ENCODE measurements at places on chromosomes 1 and 21.

GRCh38 chr1:920010-920409, 3.7 kb upstream of the SAMD11 start:
- DNase-seq: no peak

DNA sequence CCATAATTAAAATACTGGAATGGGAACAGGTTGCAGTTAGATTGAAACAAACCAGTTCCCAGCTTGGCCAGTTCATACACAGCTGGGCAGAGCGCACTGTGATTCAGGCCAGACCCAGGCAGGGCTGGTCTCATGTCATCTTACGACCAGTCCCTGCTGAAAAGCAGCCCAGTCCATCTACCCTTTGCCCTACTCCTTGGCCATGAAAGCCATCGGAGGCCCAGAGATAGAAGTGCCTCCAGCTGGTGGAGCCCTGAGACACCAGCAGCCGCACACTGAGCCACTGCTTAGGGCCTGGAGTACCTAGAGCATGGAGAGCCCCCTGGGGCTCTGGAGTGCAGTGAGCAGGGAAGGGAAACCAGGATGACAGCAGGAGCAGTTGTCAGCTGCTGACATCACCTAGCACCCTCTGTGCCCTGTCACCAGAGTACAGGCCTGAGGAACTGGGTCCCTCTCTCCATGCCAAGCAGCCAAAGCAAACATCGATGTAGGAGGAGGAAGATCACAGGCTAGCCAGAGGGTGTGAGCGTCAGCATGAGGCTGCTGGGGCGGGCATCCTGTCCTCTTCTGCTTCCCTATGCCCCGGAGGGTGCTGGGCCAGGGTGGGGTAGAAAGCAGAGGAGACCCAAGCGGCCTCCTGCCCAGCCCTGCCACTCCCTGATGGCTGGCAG, 34.2 kb upstream of the TMEM125 start:
- DNase-seq: no peak

DNA sequence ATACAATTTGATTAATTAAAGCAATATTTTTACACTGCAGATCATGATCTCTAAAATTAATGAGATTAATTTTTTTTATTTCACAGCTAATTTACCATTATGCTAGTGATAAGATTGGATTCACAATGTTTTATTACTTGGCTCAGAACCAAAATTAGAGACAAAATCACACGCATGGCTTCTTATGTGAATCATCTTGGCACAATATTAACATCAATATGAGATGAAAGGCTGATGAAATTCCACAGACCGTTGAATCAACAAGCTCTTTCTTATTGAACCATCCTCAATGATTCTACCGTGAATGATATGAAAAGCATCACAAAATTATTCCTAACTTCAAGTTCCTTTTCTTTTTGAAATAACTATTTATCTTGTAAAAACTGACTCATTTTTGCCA, 544.9 kb downstream of the KCNT2 start:
- no peak for DNase-seq

- DNase-seq: no peak
Observed at GRCh38 chr1:169802888-169803287, 8.2 kb upstream of the METTL18 start.

DNA sequence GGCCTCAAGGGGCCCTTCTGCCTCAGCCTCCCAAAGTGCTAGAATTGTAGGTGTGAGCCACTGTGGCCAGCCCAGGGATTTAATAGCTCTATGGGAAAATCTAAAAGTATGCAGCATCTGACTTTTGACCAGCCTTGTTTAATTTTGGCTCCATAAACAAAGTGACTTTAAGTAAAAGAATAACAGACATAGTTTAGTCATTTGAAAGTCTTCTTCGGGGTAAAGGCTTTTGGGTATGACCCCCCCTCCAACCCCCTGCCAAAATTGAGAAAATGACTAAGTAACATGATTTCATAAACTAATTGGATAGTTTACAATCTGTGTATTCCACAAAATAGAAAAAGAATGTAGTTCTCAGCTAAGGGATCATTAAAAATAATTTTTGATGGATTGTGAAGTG, 17.0 kb downstream of the GPBP1L1 start:
- DNase-seq: no peak

DNA sequence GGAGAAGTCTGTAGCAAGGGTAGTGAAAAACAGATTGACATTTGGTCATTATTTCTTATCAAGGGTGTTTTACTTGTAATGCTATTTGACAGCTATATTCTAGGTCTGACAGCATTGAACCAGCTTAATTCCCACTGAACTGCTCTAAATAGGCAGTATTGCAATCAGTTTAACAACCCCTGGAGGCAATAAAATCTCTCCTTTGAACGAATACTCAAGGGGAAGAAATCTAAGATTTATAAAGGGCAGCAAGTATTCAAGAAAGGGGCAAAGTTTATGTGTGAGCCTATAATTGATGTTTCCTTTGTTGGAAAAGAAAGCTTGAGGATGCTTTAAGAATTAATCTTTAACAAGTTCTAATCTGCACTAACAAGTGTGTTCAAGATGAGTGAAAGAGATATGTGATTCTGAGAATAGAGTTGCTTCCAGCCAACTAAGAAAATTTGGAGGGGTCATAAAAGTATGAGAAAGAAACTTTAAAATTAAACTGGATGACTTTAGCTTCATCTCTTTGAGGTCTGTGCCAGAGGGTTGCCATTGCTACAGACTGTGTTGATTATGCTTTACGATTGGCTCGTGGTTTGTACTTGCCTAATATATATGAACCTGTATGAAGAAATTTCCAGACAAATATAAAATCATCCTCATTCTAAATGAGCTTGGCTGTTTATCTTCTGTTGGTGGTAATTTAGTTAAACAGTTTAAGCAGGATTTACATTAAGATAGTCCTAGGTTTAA, 72.5 kb downstream of the ZNF326 start:
- no peak for DNase-seq

DNA sequence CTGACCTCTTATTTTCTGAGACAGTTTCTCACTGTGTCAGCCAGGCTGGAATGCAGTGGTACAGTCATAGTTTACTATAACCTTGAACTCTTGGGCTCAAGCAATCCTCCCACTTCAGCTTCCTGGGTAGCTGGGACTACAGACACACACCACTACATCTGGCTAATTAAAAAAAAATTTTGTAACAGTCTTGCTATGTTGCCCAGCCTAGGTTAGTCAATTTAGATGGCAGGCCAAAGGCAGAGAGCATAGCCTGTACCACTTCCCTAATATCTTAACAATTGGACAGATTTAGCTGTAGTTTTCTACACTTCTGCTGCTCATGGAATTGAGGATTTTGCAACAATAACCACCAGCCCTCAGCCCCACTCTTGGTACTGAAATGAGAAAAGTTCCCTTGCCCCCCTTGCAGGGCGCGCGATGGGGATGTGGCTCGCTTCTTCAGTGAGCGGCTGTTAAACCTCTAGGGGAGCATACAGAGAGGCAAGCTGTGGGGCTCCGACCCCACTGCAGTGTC, 34.9 kb upstream of the PTGFRN start:
- DNase-seq: no peak

DNA sequence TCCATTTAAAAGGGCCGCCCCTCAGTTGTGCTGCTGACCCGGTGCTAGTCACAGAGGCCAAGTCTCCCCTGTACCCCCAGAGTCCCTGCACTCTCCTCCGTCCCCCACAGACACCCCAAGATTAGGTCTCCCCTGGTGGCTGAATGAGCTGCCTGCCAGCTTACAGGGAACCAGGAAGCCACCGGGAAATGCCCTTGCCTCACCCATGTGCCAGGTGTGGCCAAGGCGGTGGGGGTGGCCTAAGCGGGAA, 32.7 kb downstream of the HSPG2 start:
- no peak for DNase-seq

DNA sequence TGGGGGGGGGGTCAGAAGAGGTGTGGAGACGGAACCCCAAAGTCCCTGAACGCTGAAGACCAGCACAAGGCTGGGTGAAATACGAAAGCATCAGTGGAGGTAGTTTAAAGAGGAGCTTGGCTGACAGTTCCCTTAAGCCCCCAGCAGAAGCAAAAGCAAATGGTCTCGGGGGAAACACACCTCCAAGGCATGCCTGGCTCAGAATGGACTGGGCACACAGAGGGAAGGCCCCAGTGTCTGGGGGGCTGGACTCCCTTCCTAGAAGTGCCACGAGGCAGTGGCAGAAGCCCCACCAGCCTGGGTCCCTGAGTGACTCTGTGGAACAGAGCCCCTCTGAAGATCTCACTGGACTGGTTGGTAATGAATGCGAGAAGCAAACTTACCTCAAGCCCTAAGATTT, 43.9 kb downstream of the UBE2G2 start:
- DNase-seq: no peak

GRCh38 chr1:55694310-55694801, 479.2 kb upstream of the USP24 start:
- no peak for DNase-seq

- DNase-seq: no peak
Observed at GRCh38 chr1:231743966-231744365, 117.4 kb downstream of the DISC1 start.

GRCh38 chr1:7425771-7426170, 345.3 kb upstream of the VAMP3 start:
- DNase-seq: no peak

- DNase-seq: no peak
Observed at GRCh38 chr1:53702341-53702740, 36.6 kb downstream of the GLIS1 start.

GRCh38 chr1:241672301-241672700, 20.2 kb downstream of the WDR64 start:
- no peak for DNase-seq

- DNase-seq: no peak
Observed at GRCh38 chr1:173258479-173259264, 51.5 kb upstream of the TNFSF4 start.

GRCh38 chr1:187018291-187018690, 189.5 kb downstream of the PLA2G4A start:
- no peak for DNase-seq

DNA sequence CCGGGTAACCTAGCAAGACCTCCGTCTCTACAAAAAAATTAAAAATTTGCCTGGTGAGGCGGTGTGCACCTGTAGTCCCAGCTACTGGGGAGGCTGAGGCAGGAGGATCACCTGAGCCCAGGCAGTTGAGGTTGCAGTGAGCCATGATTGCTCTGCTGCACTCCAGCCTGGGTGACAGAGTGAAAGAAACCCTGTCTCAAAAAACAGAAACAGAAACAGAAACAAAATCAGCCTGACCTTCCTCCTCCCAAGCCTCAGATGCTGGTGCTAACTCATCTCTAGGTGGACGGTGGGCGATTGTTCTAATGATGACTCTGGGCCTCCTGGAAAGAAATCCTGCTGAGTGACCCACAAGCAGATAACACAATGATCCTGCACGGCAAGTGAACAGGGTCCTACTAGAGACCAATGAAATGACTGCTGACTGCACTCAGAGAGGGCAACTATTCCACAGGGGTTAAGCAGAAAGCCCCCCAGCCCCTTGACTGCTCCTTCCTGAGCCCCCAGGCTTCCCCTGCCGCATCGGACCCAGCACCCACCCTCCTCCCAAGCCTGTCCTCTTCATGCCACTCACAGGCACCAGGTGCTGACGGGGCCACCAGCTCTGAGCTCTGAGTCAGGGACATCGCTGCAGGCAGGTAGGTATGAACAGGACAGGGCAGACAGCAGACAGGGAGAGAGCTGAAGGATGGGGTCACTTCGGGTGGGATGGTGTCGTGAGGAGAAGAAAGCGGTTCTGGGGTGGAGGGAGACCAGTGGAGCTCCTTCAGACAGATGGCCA, 27.8 kb upstream of the LRRC38 start:
- no peak for DNase-seq

DNA sequence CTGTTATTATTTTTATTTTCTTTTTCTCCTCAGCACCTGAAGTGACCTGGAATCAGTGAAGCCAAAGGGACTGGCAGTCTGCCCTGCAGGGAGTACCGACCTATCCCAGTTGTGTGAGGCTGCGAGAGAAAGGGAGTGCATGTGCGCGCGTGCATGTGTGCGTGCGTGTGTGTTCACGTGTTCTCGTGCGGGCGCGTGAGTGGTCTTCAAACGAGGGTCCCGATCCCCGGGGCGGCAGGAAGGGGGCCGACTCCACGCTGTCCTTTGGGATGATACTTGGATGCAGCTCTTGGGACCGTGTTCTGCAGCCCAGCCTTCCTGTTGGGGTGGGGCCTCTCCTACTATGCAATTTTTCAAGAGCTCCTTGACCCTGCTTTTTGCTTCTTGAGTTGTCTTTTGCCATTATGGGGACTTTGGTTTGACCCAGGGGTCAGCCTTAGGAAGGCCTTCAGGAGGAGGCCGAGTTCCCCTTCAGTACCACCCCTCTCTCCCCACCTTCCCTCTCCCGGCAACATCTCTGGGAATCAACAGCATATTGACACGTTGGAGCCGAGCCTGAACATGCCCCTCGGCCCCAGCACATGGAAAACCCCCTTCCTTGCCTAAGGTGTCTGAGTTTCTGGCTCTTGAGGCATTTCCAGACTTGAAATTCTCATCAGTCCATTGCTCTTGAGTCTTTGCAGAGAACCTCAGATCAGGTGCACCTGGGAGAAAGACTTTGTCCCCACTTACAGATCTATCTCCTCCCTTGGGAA, 123.3 kb downstream of the PRDM2 start:
- no peak for DNase-seq

- DNase-seq: no peak
Observed at GRCh38 chr1:31788825-31789256, 24.7 kb upstream of the ADGRB2 start.

DNA sequence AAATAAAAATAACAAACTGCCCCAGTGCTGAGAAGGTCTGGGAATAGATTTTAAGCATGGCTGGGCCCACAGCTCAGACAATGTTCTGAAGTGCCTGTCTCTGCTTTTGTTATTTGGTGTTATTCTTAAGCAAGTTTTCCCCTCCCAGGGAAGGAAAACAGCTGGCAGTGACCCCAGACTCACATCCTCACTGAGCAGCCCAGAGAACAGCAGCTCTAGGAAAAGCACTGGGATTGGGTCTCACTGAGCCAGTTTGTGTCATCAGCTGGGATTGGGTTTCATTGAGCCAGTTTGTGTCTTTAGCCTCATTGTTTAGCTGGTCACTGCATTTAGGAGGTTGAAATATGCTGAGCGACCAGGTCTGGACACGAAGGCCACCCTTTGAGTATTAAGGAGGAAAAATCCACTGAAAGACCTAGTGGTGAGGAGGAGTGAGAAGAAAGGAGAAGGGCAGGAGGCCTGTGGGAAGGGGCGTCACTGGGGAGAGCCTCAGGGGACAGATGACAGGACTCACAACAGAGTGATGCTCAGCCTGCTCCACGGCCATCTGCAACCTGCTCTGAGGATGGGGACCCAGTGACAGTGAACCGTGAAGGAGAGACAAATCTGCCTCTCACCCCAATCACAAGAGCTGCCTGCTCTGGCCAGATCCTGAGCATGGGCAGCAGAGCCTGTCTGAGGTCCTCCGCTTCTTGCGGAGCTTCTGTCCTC, 103.8 kb downstream of the TOMM20 start:
- no peak for DNase-seq

DNA sequence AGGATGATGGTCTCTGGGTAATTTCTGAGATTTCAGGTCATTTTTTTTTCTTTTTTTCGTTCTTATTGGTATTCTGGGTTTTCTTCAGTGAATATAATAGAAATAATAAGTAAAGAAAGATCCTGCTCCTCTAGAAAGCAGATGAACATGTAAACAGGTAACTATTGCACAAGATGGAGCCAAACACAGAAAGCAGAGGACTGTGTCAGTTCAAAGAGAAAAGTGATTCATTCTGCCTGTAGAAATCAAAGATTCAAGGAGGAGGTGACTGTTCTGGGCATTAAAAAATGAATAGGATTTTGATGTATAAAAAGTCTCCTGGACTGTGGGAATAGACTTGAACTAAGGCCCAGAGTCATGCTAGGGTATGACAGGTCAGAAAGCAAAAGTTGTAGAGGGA, 41.9 kb upstream of the POU2F1 start:
- DNase-seq: no peak

GRCh38 chr21:41280115-41280919, 36.3 kb upstream of the FAM3B start:
- DNase-seq: no peak

- DNase-seq: no peak
Observed at GRCh38 chr21:18449605-18450550, 46.3 kb upstream of the TMPRSS15 start.

Measured in stimulated activated CD8-positive, alpha-beta memory T cell treated with anti-CD3 and anti-CD28 coated beads, Interleukin-7, amount 100 ng/mL, for 1 hour (primary cell).